ENCODE measurements at places on chromosomes 13 and 19.

- ATAC-seq = peak; percentile 49
Measured at GRCh38 chr13:55160867-55161266, 1979.9 kb upstream of the PRR20A start.

GRCh38 chr19:21604351-21604926, 99.0 kb downstream of the ZNF429 start:
- peak; percentile 30 for ATAC-seq

DNA sequence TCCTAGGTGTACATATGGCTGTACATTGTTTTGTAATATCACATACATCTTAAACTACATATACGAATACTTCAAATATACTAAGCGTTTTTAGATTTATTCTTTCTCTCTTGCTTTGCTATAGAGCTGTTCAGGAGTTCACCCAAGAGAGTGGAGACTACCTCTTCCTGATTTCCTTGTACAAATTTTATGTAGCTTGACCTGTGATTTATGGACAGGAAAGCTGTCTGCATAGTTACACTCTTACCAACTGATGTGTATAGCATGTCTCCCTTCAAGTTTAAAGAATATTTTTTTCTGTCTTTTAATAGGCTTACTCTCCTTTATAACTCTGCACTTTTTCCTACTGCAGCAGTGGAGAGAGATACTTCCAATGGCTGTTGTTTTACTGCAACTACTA, 428.7 kb downstream of the NDFIP2 start:
- ATAC-seq = no peak

- peak; percentile 1 for ATAC-seq
Measured at GRCh38 chr19:6737873-6738786, 750 bp upstream of the GPR108 start.

DNA sequence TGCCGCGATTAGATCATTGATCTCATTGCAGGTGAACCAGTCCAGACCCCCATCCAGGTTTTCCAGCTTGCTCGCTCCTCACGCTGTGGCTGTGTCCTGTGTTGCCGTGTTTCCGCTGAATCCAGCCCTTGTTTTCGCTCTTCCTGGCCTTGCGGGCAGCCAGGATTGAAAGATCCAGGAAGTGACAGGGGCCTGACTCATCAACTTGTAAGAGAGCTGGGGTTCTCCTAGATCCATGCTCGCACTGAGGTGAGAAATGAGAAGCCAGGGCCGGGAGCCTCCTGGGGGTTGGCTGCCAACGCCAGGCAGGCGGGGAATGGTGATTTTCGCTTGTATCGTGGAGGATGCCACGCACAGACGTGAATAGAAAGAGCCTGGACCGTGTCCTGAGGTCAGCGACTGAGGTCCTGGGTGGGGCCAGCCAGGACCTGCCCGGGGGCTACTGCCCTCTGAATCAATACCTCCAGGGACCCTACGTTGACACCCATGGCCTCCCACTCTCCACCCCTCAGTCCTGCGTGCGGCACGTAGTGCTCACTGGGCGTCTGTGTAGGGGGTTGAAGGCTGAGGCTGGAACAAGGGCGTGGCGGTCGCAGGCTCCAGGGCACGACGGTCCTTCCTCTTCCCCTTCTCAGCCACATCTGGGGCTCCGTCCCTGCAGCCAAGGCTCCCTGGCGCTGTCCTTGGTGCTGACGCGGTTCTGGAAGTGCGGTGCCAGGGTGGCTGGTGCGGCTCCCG, 7.3 kb upstream of the PTPRH start:
- peak; percentile 93 for ATAC-seq

DNA sequence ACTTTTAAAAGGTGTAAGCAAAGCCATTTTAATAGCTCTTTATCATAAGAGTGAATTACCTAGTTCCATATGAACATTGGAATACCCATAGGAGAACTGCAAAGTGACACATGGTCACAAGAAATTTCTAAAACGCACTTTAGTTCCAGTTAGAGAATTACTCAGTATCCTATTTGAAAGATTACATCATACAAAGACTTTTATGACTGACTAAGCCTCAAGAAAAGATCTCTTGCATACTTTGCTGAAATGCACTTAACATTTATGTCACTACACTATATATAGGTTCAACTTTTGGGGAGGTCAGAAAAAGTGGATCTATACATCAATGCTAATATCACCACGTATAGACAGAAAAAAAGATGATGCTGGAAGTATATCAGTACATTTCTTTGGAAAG, 7.1 kb downstream of the PCDH9 start:
- peak; percentile 33 for ATAC-seq

GRCh38 chr13:113491418-113491883, 940 bp upstream of the DCUN1D2 start:
- peak; percentile 3 for ATAC-seq

GRCh38 chr19:55353803-55354697, 469 bp downstream of the COX6B2 start:
- ATAC-seq = peak; percentile 79

GRCh38 chr19:47110521-47111005, 3.0 kb downstream of the ZC3H4 start:
- no peak for ATAC-seq

- no peak for ATAC-seq
Measured at GRCh38 chr19:53881482-53882390, at the start of gene PRKCG. Gene PRKCG (plus strand): TSS chr19:53882197. CDS start chr19:53882495, 298 bp downstream.

GRCh38 chr19:12983542-12984142, 11.6 kb upstream of the NFIX start:
- ATAC-seq = peak; percentile 89

- peak; percentile 26 for ATAC-seq
Measured at GRCh38 chr19:44753932-44754749, 5.6 kb downstream of the BCL3 start.

DNA sequence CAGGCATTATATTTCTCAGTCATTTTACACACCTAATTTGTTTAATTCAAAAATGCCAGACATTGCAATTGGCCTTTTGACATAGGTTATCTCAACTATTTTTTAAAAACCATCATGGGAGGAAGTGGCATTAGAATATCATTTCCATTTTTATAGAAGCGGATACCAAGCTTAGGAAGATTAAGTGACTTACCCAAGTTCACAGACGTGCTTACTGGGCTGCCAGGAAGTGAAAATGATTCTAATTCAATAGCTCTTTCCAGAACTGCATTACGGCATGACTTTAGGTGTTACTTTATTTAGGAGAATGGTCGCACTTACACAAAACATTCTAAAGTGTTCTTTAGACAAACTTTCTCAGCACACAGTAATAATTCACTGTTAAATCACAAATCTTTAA, 231.9 kb downstream of the KLF12 start:
- ATAC-seq = no peak

DNA sequence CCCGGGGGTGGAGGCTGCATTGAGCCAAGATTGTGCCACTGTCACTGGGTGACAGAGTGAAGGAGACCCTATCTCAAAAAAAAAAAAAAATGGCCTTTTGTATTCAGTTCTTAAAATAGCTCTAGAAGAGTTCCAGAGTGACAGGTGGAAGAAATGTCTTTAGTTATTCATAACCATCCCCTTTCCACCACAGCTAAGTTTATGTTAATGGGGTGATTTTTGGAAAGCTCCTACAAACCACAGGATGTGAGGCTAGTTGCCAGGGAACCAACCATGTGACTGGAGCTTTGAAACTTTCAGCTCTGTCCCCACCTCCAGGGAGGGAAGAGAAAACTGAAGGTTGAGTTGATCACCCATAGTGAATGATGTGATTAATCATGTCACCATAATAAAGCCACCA, 6.9 kb downstream of the ZNF490 start:
- peak; percentile 91 for ATAC-seq

- no peak for ATAC-seq
Measured at GRCh38 chr13:37427843-37428494, 170.6 kb downstream of the POSTN start.

DNA sequence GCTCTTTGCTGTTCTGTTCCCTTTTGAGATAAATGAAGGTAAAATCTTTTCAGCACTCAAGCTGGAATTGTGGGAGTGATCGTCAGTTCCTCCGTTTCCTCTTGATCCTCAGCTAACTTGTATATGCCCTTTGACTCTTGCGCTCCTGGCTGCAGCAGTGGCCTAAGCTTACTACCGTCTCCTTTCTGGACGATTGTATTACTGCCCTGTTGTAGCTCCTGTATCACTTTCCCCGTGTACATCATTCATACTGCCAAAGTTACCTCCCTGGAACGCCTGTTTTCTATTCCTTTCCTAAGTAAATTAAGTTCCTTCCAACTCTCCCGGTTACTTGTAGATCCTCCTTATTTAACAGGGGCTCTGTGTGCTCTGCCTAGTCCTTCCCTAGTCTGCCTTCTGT, 36.9 kb downstream of the WASF3 start:
- ATAC-seq = no peak

GRCh38 chr13:108375772-108376171, 106.3 kb downstream of the TNFSF13B start:
- no peak for ATAC-seq

DNA sequence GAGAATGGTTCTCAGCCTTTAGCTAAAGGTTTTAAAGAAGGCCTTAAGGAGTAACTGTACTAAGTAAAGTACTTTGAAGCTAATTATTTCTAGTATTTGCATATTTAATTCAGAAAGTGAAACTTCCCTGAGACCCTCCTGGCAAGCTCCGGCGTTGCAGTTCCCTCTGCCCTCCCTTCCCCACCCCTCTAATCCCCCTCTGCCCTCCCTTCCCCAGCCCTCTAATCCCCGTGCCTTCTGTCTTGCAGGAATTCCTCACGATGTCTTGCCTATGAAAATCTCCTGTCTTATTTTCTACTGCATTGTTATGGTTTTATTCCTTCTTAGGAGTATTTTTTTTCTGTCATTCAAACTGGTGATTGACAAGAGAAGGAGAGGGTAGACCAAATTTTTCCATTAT, 236.9 kb downstream of the COL4A1 start:
- no peak for ATAC-seq

DNA sequence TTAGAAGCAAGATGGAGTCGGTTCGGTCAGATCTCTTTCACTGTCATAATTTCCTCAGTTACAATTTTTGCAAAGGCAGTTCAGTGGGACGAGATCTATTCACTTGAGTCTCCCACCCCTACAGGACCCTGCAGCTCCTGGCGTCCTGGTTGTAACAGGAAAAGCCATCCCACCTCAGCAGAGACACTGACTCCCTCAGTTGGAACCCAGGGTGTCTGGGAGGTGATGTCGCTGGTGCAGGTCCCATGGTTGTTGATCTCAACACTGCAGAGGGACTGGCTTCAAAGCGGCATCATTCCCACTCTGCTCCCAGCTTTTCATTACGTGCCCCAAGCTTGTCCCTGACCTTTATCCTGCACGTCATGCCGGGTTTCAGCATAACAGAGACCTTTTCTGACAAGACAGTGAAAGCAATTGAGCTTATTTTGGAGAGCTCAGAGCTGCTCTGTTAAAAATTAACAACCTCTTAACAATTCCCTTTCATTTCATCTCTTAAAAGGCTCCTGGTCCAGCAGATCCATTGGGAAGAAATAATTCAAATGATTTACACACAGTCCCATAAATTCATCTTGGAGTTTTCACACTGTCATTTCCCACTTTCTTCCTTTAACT, 17.6 kb upstream of the COG3 start:
- ATAC-seq = peak; percentile 59

DNA sequence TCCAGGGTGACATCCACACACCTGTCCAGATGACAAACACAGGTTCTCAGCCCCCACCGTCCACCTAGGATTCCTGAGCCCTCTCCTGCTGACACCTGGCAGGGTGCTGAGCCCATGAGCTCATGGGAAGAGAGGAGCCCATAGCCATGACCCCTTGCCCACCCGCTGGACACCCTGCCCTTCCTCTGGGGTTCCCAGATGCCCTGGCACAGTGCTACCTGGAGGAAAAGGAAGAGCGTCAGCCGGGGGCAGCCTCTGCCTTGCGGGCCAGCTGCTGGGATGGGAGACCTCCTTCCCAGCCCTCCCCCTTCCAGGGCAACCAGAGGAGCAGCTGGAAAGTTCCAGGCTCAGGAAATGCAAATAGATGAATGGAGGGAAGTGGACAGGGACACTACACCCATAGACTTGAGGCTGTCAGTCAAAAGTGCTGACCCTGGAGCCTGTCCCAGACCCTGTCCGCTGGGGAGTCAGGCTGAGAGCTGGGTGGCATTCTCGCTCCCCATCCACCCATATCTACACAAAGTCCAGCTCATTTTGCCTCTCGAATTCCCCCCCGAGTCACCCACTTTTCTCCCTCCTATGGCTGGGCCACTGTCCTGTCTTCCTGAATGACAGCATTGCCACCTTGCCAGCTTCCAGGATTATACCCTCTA, 12.3 kb upstream of the ARHGEF18 start:
- ATAC-seq = no peak

DNA sequence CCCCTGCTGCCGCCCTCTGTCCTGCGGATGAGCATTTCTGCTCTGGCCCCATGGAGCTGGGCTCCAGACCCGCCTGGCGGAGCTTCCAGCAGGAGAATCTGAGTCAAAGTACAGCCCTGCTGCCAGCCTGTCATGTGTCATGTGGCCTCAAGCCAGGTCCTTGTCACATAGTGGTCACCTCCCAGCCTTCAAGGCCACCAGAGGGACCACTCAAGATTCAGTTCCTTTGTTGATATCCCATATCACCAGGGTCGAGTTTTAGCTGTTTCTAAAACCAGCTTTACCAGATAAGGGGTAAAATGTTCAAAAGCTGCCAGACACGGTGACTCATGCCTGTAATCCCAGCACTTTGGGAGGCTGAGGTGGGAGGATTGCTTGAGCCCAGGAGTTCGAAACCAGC, 13.4 kb downstream of the THOP1 start:
- no peak for ATAC-seq

- no peak for ATAC-seq
Measured at GRCh38 chr13:19695829-19696228, 62.4 kb downstream of the MPHOSPH8 start.

DNA sequence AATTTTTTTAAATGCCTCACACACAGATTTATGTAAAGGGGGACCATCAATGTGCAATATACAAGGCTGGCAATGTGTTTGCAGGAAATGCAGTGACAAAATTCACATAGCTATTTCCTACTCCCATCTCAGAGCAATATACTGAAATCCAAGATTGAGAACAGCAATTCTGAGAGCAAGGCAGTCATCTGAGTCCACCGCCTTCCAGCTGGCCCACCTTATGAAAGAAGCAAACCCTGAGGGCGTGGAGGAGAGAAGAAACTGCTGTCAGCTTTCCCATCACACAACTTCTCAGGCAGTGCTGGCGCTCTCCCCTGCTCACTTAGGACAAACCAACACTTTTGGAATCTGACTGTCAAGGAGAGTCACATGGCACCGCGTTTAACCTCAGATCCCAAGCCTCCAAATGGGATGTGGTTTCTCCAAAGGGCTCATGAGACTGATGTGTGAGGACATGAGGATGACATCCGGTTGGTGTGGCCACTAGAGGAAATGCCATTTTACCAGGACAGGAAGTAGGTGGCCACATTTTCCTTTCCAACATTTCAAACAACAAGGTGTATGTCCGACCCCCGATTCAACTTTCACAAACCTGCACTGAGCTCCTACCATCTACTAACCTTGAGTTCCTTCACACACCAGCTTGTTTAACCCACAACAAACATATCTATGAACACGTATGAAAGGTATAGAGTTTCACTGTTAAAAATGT, 3.7 kb upstream of the DOCK9 start:
- ATAC-seq = no peak
